ENCODE measurements at places on chromosomes 13 and 19.

- DNase-seq = no peak
Observed at GRCh38 chr13:24119626-24120508, 40.7 kb upstream of the SPATA13 start.

DNA sequence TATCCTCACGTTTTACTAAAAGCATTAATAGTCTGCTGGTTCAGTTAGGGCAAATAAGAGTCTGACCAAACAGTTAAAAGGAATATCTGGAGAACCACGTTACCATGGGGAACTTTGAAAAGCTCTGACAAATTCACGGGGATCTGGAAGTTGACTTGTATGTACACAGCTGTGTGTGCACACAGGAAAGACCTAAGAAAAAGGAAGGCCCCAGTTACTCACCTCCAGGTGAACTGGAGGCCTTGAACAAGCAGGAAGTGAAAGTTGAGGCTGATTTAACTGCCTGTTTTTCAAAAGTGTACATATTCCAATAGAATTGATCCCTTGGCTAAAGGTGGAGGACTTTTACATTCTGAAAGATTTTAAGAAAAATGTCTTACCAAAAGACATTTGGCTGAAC is 1891.6 kb upstream of the PCDH20 start:
- DNase-seq = no peak

DNA sequence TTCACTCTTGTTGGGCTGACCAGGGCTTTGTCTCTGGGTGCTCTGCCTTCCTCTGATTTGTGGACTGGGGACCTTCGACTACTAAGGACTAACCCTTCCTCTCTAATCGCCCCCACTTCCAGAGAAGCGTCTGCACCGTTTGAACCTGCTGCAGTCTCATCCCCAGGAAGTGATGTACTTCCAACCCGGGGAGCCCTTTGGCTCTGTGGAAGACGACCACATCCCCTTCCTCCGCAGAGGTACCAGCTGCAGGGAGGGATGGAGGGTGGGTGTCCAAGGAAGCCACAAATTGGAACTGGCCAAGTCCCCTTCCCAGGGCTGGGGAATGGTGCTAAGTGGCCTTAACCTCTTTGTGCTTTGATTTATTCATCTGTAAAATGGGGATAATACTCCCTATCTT is 9.2 kb downstream of the QPCTL start:
- no peak for DNase-seq

- DNase-seq = no peak
Observed at GRCh38 chr19:10681658-10682057, 19.6 kb upstream of the QTRT1 start.

DNA sequence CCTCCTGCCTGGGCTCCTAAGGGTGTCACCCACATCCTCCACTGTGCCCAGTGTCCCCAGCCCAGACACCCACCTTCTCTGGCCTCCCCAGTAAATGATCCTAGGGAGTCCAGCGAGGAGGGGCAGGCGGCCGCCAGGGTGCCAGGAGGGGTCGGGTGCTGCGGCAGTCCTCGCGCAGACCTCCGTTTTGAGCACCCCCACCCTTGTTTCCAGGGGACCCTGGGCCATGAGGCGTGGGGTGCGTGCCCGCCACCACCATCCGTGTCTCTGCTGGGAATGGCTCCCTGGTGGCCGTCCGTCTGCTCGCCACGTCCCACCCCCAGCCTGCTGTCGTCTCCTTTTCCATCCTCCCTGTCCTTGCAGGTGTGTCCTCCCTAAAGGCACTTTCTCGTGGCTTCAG is 133.0 kb downstream of the KDM4B start:
- DNase-seq = no peak

GRCh38 chr13:30006246-30006645 is 155.8 kb upstream of the UBL3 start:
- no peak for DNase-seq

GRCh38 chr19:45508861-45509691 is 1.8 kb downstream of the VASP start:
- DNase-seq = no peak

DNA sequence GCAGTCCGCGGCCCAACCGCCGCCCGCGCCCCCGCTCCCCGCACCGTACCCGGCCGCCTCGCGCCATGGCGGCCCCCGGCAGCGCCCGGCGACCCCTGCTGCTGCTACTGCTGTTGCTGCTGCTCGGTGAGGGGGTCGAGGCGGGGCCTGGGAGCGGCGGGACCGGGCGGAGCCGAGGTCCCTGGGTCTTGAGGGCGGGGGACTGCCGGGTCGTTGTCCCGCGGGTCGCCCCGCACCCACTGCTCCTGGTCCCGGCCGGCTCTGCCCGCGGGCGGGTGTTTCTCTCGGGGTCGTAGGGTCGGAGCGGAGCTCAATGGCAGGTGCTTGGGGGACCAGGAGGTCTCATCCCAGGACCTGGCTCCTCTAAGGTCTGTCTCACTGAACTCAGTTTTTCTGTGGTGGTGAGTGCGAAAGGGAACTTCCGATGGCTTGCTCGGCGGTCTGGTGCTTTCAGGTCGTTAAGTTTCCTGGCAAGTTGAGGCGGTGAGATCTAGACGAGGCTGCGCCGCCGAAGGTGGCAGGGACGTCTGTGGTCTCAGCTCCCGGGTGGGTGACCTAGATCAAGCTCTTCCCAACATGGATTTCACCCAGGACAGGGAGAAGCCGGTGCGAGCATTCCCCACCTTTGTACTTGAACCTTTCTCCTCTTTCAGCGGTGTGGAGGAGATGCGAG is 467 bp downstream of the LAMP1 start:
- no peak for DNase-seq

DNA sequence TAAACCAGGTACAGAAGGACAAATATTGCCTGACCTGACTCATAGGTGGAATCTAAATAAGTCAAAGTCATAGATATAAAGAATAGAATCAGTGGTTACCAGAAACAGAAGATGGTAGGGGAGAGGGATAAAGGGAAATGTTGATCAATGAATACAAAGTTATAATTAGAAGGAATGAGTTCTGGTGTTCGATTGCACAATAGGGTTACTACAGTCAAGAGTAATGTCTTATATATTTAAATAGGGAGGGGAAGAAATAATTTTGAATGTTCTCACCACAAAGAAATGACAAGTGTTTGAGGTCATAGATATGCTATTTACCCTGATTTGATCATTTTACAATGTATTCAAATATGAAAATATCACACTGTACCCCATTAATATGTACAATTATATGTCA is 1541.2 kb downstream of the SLITRK1 start:
- no peak for DNase-seq

DNA sequence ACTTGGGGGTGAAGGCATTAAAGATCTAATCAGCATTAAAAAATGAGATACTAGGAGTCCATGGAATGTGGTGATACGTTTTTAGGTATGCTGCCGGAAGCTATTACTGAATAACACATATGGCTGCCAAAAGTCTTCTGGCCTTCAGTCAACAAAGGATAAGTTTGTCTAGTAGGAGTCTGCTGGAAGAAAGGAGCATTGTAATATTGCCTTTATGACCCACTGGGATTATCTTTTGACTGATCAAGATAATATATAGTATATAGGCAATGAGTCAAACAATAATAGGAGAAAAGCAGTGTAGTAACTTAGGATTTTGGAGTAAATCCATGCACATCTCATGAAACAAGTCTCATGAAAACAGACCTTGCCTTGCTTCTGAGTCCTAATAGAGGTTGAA is 295.4 kb downstream of the SLITRK6 start:
- DNase-seq = no peak

DNA sequence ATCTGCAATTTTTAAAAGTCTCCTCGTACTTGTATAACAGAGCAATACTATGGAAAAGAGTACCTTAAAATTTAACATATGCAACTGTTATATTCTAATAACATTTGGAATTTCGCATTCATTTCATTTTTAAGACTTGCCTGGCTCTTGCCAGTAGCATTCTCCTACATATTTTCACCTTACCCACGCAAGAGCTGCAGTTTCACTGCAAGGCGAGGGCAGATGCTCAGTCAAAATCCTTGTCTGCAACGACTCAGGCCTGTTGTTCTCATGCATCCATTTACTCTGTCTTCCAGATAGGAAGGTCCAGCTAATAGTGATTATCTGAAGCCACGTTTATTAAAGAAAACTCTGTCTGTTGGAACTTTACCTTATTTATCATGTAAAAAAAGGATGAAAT is 227.0 kb upstream of the RFC3 start:
- DNase-seq = no peak

DNA sequence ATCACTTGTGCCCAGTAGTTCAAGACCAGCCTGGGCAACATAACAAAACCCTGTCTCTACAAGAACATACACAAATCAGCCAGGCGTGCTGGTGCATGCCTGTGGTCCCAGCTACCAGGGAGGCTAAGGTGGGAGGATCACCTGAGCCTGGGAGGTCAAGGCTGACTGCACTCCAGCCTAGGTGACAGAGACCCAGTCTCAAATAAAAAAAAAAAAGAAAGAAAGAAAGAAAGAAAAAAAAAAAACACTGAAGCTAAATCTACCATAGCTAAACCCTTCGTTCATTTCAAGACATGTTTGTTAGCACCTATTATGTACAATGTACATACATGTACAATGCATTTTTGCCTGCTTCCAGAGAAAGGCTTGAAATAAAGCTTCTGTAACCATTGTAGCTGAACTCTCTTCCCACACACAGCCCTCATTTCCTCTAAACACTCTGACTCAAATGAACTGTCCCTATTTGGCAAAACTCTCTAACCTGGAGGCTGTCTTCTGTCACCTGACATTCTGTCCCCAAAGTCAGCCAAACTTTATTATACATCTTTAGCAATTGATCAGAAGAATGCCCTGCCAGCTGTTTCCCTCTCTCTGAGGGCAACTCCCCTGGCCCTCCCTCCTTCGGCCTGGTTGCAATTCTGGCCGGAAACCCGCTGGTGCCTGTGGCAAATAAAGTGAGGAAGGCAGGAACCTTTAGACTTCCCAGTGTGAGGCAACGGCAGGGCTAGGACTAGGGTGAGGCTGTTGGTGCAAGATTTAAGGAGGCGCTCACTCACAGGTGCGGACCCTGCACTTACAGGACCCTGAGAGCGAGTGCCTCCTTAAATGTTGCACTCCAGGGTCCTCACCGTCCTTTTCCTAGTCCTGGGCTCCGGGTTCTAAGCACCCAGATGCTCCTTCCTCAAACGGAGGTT is 1.8 kb downstream of the ETHE1 start:
- peak; percentile 54 for DNase-seq

- no peak for DNase-seq
Observed at GRCh38 chr19:33950091-33950750, 153.6 kb downstream of the KCTD15 start.

DNA sequence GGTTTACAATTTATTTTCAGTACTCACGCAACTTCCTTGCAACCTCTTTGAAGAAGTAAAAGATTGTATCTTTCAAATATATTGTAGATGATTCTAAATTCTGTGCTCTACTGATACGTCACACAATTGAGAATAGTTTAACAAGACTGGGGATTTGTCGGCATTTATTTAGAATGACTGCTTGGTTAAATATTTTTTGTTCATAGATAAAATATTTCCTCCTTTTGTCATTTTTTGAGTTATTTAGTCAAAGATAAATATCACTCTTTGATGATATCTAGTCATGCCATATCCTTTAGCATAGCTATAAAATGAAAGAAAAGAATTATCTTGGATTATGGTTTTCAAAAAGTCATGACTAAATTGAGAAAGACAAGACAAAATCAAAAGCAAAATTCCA is 2747.8 kb downstream of the PCDH9 start:
- no peak for DNase-seq

GRCh38 chr13:51276636-51277035 is 54.4 kb downstream of the FAM124A start:
- no peak for DNase-seq

DNA sequence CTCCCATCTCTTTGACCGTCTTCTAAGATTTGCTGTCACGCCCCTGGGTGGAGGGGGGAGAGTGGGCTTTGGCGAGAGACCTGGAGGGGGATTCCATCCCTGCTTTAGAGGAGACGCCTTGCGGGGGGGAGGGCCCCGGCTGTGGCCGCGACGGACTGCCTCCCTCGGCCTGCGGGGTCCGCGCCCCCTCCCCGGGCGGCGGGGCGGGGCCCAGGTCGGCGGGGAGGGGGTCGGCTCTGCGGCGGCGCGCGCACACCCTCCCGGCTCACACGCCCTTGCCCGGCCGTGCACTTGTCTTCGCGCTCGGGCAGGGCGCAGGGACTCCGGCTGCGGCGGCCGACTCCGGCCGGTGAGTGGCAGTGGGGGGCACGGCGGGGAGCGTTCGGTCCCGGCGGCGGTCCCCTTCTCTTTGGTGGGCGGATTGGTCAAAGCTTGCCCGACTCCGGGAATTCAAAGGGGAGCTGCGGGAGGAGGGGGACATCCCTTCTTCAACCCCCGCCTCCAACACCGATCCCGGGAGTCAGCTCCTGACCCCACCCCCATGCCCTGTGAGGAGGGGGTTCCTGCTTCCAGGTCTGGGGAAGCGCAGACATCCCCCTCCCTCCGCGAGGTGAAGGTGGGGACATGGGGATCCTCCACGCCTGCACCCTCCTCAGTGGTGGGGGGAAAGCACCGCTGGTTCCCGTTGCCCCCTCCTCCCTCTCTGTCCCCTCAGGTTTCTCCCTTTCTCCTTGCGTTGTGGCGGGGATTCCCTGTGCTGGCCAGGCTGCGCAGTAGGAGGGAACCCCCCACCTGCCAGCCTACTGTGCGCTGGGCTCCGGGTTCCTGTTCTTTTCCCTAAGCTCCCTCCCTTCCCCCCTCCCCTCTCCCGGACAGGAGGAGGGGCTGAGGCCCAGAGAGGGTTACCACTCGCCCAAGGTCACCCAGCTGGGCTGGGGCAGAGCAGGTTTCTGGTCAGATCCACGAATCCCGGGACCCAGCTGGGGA is 14.6 kb upstream of the KCNN1 start:
- DNase-seq = no peak

DNA sequence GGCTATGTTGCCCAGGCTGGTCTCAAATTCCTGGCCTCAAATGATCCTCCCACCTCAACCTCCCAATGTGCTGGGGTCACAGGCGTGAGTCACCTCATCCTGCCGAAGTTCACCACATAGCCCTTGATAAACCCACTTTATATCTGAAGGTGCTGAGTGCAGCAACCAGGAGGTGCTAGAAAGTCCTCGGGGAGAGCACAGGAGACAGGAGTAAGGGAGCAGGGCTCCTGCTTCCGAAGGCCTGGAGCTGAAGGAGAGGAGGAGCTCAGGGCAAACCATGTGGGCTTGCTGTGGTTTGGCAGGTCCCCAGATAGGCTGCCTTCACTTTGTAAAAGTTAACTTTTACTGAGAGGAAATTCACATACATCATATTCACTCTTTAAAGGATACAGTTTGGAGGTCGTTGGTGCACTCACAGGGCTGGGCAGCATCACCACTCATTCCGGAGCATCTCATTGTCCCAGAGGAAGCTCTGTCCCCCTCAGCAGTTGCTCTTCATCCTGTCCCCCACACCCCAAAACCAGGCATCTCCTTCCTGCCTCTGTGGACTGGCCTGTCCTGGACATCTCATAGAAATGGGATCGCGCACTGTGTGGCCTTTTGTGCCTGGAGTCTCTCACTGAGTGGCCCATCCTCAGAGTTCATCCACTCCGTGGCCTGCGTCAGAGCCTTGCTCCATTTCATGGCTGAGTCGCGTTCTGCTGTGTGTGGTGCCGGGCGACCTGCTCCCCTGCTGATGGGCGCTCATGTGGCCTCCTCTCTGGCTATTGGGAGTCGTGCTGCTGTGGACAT is 49.5 kb downstream of the KDM4B start:
- DNase-seq = no peak
